Spinal cord (tissue), 10 donors: ENCODE measurements at places on chromosomes 16 and 17. TPM values are rescaled to one million over a fixed set of nuclear protein-coding genes. Genes with fewer than 3 reads are reported as not detected.

MYADML2 gene
- total RNA-seq, result 0.44 TPM

PIEZO1 gene
- total RNA-seq, result 34.7 TPM

MEFV gene
- 0.33 TPM for total RNA-seq

AANAT gene
- total RNA-seq, result 0.28 TPM

NLE1 gene
- total RNA-seq, result 14.3 TPM

GPRC5C gene
- 16.3 TPM for total RNA-seq

SPNS3 gene
- 1.3 TPM for total RNA-seq

ATP2A3 gene
- total RNA-seq, result 4.0 TPM

TOX3 gene
- 4.8 TPM for total RNA-seq

SHISA6 gene
- total RNA-seq, result 15.5 TPM

ATP2A1 gene
- 0.77 TPM for total RNA-seq

TPSAB1 gene
- 1.2 TPM for total RNA-seq

ZNF771 gene
- total RNA-seq, result 8.1 TPM

PMP22 gene
- 158 TPM for total RNA-seq

WNT9B gene
- 0.44 TPM for total RNA-seq

CCL4L2 gene
- 10.4 TPM for total RNA-seq

NFATC3 gene
- total RNA-seq, result 24.7 TPM

CLDN9 gene
- total RNA-seq, result 0.06 TPM

APOBR gene
- total RNA-seq, result 0.99 TPM

VAMP2 gene
- 30.2 TPM for total RNA-seq

C1QTNF1 gene
- total RNA-seq, result 15.5 TPM

GRIN2A gene
- total RNA-seq, result 11.2 TPM

RTN4RL1 gene
- 5.6 TPM for total RNA-seq

RHBDL1 gene
- 4.1 TPM for total RNA-seq

HOXB9 gene
- 19.8 TPM for total RNA-seq

OSGIN1 gene
- 0.20 TPM for total RNA-seq

TNFRSF17 gene
- total RNA-seq, result 0.20 TPM

PCGF2 gene
- total RNA-seq, result 29.1 TPM

FA2H gene
- 3.8 TPM for total RNA-seq

ADAM11 gene
- 9.1 TPM for total RNA-seq

MT1A gene
- total RNA-seq, result not detected

MMP25 gene
- total RNA-seq, result 1.4 TPM

SRL gene
- 1.9 TPM for total RNA-seq

NHLRC4 gene
- total RNA-seq, result 3.5 TPM

KCNJ18 gene
- not detected for total RNA-seq

FNDC8 gene
- total RNA-seq, result not detected

PRCD gene
- 4.0 TPM for total RNA-seq

CBFA2T3 gene
- 4.4 TPM for total RNA-seq

GNAO1 gene
- 34.4 TPM for total RNA-seq

PIK3R6 gene
- total RNA-seq, result 0.94 TPM
